Posterior cingulate gyrus (tissue), 11 donors: ENCODE measurements at places on chromosomes 3 and 15.
A peak's percentile ranks its signal among the peaks of the same experiment; 100 is the strongest.

- DNase-seq = no peak
Observed at GRCh38 chr3:150367757-150368156, 40.3 kb upstream of the TSC22D2 start.

- DNase-seq = no peak
Observed at GRCh38 chr3:182521339-182521738, 272.0 kb upstream of the ATP11B start.

DNA sequence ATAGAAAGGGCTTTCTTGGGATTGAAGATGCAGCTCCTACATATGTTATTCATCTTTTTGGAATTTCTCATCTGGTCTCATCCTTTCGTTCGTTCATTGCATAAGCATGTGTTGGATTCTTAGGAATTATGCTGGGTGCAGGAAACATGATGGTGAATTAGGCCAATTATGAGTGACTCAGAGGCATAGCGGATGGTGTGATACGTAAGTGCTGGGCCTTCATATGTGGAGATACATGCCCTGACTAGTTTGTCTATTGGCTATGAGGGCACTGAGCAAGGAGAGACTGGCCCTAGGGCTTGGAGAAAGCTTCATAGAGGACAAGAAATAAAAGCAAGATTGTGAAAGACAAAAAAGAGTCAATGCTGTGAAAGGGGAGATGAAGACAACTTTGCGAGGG is 235.1 kb downstream of the MYRIP start:
- no peak for DNase-seq

DNA sequence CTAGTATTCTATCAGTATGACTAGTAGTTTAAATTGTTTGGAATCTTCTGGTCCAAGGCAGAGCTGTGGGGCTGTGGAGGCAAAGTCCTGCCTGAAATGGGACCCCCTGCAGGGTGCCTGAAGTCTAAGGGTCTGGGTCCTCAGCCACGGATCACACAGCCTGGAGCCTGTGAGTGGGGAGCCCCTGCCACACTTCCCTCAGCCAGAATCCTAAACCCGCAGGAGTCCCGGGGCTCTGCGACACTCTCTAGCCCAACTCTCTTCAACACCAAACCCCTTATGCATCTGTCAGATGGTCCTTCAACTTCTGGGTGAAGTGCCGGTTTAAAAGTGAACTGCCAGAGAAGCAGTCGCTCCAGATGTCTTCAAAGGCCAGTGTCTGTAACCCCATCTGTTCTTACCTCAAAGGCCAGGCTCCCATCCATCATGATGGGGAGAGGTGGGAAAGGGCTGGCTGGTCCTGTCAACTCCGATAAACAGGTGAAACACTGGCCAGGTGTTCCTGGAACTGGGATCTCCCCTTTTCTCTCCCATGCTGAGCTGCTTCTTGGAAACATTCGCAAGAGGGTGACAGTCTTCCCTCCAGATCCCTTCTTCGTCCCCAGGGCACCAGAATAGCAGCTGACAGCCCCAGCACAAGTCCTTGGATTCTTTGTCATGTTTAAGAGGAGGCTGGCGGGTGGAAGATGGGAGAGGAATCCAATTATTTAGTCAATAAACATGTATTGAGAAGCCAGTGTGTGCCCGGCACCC is 45.6 kb downstream of the CPN2 start:
- no peak for DNase-seq

- DNase-seq = no peak
Observed at GRCh38 chr15:64990168-64990470, 405 bp upstream of the SPG21 start.

GRCh38 chr3:35908366-35909232 is 269.3 kb downstream of the ARPP21 start:
- peak; percentile 67 for DNase-seq

DNA sequence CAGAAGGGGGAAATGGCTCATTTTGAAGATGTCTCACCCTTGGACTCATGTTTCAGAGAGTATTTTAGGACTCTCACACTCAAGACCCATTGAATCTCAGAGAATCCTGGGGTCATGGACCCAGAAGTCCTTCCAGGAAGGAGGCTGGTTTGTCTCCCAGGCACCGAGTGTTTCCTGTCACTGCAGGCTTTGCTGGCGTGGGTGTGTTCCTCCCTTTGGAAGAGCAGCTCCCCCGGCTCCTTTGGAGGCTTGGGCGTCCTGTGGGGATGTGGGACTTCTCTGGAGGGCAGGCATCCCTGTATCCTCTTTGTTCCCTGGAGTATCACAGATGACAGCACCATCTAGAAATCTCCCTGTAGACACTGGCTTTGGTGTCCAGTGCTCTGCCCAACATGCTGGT is 40.0 kb downstream of the DNAH1 start:
- no peak for DNase-seq
